H7 (cell line): ENCODE measurements at places on chromosomes 1 and 21. TPM values are rescaled to one million over a fixed set of nuclear protein-coding genes. Genes with fewer than 3 reads are reported as not detected.

DNA sequence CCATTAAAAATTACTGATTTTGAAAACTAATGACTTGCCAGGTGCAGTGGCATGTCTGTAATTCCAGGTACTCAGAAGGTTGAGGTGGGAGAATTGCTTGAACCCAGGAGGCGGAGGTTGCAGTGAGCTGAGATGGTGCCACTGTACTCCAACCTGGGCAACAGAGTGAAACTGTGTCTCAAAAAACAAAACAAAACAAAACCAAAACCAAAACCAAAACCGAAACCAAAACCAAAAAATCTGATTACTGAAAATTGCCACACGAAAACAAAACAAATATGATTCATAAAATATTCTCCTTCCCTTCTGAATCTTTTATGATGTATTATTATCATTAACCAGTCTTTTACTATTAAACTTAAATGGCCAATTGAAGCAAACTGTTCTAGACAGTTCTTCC is 74.1 kb downstream of the SERINC2 start:
- DNase-seq: no peak

DNA sequence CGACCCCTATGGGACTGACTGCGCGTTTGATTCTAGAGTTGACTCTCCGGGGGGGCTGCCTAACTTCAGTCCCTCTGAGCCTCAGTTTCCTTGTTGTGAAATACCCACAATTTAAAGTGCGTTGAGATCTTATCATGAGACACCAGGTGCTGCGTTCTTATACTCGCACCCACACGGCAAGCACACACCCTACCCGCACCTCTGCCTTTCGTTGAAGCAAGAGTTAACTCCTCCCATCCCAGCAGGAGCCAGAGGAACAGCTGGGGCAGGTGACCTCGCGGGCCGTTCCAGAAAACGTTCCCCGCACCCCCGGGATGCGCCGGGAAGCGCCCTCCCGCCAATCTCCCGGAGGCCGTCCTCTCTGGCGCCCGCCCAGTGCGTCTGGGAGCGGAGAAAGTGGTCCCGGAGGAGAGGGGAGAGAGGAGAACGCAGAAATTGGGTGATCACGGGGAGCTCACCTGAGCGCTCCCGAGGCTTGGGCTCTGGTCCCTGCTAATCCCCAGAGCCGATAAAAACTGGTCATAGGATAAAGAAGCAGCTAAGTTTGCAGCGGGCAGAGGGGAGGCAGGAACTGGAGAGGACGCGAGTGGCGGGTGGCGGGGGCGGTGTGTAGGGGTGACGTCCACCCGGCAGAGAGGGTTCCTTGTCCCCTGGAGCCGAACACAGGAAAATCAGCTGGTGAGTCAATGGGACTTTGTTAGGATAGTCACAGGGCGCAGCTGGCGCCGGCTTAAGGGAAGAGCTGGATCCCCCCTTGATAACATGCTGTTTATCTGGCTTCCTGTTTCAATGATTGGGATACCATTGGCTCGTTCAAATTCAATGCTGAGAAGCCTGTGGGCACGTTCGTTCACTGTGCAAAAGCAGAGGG is 869 bp downstream of the NAV1 start:
- peak; percentile 79 for DNase-seq

GRCh38 chr1:46558141-46558963 is 6.9 kb upstream of the KNCN start:
- DNase-seq: peak; percentile 40

GRCh38 chr1:65264197-65264929 is 45.0 kb upstream of the DNAJC6 start:
- peak; percentile 47 for DNase-seq

FAM20B gene
- total RNA-seq: 34.5 and 43.5 TPM in 2 replicates

DNA sequence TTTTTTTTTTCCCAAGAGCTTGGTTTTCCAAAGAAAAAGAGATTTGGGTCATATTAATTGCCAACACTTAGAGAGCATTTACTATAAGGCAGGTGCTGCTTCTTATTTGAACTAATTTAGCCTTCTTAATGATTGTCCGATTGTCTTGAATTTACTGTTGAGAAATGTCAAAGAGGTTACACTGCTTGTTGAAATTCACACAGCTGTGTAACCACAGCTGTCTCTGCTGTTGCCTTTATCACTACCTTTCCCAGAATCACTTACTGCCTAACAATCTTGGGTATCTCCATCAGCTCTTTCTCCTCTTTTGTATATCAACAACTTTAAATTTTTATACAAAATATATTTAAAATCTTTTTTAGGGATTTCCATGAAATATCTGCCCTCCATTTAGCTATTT is 115.6 kb downstream of the UCHL5 start:
- DNase-seq: no peak

- DNase-seq: no peak
Observed at GRCh38 chr1:18013216-18013615, 94.4 kb upstream of the IGSF21 start.

- DNase-seq: no peak
Observed at GRCh38 chr1:181135815-181136737, 47.6 kb downstream of the IER5 start.

DNA sequence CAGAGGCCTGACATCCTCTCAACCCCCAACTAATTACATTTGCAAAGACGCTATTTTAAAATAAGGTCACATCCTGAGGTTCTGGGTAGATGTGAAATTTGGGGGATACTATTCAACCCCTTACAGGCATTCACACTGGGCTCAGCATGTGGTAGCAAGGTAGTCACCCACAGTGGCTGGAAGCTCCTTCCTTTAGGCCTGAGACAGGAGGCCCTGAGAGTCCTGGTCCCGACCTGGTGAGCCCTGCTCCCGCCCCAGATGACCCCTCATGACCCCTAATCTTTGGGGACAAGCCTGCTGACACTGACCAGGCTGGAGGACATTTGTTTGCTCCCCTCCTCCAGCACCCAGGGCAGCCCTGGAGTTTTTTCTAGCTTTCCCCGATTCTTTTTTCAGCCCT is 225.9 kb downstream of the DYRK1A start:
- DNase-seq: peak; percentile 24

SPRR2F gene
- not detected in 2 replicates for total RNA-seq

- DNase-seq: no peak
Observed at GRCh38 chr1:206655471-206655882, 20.1 kb downstream of the DYRK3 start.

HSPB7 gene
- total RNA-seq: 0.07 TPM in 1 of 2 replicates, not detected in the other
